ENCODE measurements at places on chromosomes 16 and 17.

- DNase-seq, result no peak
Observed at GRCh38 chr16:17358846-17359245, 111.9 kb downstream of the XYLT1 start.

DNA sequence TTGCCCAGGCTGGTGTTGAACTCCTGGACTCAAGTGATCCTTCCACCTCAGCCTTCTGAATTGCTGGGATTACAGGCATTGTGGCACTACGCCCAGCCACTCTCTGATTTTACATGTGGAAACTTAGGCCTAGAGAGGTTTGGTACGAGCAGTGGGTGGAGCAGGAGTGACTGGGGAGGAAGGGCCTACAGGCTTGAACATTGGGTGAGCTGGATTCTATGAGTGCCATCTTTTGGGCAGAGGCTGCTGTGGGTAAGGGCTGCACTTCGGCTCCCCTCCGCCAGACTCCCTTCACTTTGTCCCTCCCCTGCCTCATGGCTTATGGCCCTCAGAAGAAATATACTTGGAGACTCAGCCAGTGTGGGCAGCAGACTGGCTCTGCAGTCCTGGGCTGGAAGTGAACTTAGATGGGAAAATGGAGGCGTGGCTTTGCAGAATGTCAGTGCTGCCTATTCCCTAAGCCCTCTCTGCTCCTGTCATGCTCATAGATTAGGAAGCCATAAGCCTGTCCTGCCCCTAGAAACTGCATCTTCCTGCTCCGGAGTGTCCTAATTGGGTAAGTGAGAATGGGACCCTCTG, 9.5 kb upstream of the MRC2 start:
- no peak for DNase-seq

GRCh38 chr17:34241062-34241461, 14.0 kb upstream of the CCL2 start:
- DNase-seq, result no peak

DNA sequence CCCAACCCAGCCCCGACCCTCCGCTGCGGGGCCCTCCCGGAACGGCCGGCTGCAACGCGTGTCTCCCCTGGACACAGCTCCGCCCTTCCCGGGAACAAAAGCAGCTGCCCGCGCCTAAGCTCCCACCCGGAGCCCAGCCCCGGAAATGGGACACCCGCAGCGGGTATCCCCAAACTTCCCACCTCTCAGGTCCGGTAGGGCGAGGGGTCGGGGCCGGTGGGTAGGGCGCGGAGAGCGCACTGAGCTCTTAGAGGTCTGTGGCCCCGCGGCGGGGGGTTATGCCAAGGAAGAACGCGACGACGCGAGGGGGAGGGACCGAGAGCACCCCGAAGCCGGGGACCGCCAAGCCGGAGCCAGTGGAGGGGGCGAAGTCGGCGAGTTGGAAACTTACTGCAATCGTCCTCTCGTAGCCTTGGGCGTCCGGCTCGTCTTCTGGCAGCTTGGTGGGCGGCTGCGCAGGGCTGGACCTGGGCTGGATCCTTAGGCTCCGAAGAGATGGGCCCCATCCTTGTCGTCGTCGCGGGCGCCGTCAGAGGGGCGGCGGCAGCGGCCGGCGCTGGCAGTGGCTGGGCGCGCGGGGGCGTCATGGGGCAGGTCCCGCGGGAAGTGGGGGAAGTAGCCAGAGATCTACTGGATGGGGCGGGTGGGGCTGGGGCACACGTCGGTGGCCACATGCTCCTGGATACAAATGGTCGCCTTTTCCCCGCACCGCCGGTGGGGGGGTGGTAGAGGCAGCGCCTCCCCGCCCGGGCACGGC, 6.9 kb downstream of the USP6 start:
- no peak for DNase-seq

DNA sequence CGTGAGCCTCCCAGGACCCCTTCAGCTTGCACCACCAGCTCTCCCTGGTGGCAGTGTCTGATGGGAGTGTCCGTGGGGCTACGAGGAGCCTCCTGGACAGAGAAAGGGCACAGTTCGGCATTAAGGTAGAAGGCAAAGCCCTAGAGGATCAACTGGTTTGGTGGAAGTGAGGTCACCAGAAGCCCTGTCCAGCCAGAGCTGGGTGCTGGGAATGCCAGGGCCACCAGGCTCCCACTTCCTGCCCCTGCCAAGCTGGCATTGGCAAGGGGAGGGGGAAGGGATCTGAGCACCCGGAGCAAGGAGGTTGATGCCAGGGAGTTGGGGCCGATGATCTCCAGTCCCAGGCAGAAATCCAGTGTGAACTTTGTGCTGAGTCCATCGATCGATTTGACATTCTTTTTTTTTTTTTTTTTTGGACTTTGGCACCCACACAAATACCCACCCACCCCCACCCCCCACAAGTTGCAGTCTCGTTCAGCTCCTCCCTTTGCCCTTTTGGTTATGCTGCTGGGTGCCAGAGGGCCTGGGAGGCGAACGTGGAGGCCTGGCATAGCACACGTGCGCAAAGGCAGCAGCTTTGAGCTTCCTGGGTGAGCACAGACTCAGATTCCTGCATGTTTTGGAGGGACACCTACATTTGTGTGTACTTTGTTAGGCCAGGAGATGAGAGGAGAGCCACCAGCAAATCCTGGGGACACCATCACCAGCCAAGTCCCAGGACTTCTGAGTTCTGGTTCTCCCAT, 2.1 kb downstream of the NHERF1 start:
- no peak for DNase-seq

DNA sequence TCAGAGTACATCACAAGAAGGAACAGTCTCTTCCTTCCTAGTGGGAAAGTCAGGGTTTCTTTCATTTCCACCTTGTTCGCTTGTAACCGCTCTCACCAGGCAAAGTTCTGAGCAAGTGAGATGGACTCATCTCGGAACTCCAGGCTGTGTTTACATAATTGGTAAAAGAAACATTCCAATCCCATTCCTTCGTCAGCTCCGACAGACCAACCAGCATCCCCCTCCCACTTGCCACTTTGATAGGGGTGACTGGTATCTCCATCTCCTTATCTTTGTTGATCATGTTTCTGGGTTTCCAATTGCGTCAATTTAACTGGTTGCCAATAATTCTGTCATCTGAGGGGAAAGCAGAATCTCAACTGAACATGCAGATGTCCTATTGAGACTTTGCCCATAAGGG, 36.8 kb upstream of the LYRM9 start:
- DNase-seq, result no peak

GRCh38 chr16:8905795-8906591, 23.8 kb downstream of the LITAFD start:
- DNase-seq, result no peak

DNA sequence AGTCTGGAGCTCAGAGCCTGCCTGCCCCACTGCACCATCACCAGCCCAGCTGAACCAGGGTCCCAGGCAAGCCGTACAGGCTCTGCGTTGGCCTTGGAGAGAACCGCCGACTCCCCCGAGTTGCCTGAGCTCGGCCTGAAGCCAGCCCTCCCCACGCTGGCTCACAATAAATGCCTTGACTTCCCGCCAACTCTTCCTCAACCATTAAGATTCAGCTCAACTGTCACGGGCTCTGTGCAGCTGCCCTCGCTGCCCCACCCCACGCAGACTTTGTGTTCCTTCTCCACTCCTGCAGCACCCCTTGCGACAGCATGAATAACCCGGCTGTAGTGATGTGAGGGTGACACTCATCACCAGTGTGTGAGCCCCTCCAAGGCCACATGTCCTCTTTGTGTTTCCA, 4.8 kb upstream of the QPRT start:
- no peak for DNase-seq

DNA sequence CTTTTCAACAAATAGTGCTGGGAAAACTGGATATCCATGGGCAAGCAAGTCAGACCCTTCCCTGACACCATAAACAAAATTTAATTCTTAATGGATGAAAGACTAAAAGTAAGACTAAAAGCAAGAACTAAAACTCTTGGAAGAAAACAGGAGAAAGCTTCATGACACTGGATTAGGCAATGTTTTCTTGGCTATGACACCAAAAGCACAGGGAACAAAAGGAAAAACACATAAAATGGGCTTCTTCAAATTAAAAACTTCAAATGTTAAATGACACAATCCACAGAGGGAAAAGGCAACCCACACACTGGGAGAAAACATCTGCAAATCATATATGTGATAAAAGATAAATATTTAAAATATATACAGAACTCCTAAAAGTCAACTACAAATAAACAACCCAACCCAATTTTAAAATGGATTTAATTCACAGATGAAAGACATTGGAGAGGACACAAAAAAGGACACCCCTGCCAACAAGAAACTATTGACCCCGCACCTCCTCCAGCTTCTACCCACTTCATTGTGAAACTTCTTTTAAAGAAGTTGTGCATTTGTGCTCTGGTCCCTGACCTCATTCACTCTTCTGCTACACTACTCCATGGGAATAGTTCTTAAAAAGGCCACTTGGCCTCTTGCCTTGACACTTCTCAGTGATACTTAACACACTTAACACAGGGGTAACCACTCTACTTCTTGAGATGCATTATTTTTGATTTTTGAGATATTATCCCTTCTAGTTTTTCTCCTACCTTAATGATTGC, 80.3 kb downstream of the TRIM37 start:
- no peak for DNase-seq

DNA sequence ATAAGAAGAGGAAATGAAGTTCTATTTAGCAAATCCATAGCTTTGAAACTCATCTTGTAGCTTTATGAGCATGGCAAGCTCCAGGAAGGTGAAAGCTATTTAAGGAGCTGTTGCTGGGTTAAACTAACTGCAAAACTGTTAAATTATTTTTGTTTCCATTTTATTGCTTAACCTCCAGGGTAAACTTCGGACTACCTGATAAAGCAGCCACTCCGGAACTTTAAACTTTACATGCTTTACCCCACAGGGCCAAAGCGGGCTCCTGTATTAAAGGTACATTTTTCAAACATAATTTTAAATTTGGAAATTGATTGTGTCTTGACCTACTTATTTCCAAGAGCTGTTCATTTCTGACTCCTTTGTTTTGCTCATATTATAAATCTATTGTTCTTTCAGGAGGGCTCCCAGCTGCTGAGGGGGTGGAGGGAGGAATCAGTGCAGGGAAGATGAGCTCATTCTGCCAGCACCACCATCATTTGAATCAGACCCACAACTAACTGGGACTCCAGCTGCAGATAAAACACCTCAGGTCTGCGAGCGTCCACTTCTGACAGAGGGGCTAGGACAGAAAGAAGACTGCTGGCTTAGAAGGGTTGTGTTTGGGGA, 157.9 kb downstream of the IRX3 start:
- DNase-seq, result no peak

DNA sequence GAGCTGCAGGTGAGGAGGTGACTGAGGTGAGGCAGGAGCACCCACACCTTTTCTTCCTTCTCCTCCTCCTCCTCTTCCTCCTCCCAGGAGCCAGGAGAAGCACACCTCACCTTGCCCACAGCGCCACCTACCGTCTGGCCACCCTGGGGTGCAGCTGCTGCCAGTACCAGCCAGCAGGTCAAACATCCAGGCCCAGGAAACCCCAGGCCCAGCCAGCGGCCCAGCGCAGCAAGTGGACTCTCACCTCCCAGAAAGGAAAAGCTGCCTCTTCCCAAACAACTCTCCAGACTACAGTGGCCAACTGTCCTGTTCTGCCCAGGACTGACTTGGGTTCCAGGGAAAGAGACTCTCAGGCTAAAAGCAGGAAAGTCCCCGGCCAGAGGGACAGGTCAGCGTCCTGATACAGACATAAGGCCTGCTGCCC, 22.7 kb downstream of the PEMT start:
- peak; percentile 41 for DNase-seq

GRCh38 chr16:5639531-5639930, 541.9 kb upstream of the EEF2KMT start:
- no peak for DNase-seq

GRCh38 chr16:58123896-58124600, 5.1 kb downstream of the CFAP20 start:
- DNase-seq, result no peak

DNA sequence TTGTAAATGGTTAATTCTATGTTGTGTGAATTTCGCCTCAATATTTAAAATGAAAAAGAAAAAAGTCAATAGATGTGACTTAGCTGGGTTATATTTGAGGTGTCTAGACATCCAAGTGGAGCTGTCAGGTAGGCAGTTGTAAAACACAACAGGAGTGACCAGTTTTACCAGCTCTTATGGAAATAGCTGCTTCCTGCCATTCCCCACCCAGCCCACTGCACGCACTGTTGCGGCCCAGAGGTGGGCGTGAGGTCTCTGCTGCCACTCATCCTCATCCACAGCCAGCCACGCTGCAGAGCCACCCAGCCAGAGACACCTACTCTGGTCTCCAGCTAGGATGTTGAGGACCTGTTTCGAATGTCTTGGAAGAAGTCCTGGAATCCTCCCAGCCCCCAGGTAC, 3.4 kb upstream of the CARD14 start:
- DNase-seq, result no peak

Data from stimulated activated CD4-positive, alpha-beta T cell treated with anti-CD3 and anti-CD28 coated beads, Interleukin-15, amount 100 ng/mL, for 48 hours (primary cell).